Midbrain (tissue), 1 donor: ENCODE measurements at places on chromosomes 11 and 22.

DNA sequence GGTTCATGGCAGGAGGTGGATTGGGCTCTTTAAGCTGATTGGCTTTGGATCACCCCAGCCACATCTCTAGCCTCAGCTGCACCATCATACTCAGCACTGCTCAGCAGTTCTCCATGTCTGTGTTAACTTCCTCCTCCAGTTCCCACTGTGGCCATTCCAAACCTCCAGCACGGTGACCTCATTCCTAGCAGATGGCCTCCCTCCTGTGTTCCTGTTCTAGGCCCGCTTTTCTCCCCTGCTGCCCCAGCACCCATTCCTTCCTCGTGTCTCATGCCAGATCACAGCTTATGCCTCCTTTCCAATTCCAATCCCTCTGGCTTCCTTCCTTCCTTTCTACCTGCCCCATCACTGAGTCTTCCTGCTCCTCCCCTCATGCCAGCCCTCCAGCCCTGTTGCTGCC lies 96.1 kb downstream of the MICAL2 start:
- no peak for DNase-seq

DNA sequence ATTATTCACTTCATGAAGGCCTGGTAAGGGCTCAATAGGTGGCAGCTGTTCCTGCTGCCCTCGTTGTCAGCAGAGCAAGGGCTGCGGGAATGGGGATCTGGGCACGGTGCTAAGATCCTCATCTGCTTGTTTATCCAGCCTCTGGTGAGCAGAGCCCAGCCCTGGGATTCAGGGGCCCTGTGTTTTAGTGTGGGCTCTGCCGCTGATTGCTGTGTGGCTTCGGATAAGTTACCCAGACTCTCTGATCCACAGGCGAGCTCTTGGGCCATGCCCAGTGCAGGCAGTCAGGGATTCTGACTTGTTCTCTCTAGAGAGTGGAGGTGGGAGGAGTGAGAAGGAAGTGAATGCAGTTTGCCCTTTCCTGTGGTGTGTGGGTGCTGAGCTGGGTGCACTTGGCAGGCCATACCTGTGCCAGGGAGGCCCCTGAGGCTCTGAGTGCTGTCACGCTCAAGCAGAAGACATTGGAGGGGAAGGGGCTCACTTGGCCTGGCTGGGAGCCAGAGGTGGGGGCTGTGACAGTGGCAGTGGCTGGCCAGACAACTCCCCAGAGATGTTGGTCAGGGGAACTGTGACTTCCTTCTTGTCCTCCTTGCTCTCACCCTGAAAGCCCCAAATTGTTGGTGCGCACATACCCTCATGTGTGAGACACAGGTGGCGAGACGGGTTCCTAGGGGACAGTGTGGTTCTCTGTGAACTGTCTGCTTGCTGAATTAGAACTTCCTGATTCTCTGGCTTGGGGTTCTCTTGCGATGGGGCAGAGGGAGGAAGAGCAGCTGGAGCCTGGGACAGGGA lies 43.7 kb downstream of the CD82 start:
- no peak for DNase-seq

DNA sequence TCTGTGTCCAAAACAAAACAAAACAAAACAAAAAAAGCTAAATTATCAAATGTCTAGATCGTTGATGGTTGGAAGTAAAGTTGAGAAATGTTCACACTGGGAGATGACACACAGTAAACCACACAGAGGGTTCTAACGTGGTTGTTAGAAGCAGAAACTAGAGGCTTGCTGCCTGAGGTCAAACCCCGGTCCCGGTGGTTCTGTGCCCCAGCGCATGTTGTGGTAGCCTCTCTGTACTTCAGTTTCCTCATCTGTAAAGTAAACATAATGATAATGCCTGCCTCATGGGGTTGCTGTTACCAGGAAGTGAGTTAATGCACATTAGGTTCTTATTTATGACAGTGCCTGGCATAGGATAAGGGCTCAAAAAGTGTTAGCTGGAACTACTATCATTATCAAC lies 33.4 kb downstream of the PPARA start:
- DNase-seq, result no peak

DNA sequence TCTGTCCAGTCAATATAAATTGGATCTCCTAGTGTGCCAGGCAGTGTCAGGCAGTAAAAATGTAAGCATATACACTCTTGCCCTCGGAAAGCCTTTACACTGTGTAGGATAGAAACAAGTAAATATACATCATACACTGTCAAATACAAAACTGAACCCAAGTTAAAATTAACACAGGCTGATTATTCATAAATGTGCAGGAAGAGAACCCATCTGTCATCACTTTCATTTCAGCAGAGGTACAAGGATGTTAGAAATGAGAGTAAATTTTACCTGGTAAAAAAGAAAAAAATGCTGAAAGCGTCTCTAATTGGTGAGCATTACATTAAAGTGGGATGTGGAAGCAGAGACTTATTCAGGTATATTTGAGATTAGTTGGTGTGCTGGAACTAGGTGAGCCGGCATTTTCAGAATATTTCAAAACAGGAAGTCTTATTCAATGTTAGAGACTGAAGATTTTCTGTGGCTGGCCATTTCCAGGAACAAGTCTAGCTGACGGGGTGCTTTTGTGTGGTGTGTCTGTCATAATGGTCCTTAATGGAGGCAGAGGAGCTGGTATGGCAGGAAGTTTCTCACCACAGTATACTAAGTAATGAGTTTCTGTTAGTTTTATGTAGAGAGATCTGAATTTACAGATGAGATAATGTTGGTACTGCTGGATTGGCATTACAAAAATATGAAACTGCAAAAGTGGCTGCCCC lies 192.6 kb downstream of the CASP12 start:
- DNase-seq, result no peak

DNA sequence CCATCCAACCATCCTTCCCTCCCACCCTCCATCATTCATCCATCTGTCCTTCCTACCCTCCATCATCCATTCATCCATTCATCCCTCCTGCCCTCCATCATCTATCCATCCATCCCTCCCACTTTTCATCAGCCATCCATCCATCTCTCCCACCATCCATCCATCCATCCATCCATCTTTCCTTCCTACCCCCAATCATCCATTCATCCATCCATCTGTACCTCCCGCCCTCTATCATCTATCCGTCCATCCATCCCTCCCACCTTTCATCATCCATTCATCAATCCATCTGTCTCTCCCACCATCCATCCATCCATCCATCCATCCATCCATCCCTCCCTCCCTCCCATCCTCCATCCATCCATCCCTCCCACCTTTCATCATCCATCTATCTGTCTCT lies 968.8 kb downstream of the BRD1 start:
- no peak for DNase-seq

DNA sequence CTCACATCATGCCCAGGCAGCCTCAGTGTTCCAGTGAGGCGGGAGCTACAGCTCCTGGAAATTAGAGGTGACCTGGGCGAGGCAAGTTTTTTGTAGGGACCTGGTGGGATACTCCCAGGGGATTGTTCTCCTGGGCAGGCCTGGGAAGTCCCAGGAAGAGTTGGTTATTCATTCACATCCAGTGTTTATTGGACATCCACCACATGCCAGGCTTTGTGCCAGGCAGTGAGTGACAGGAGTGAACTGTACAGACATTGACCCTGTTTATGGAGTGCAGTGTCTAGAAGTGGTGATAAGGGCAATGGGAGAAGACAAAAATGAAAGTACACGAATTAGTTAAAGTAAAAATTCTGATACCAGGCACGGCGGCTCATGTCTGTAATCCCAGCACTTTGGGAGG lies 29.4 kb downstream of the YWHAH start:
- DNase-seq, result no peak

- no peak for DNase-seq
Measured at GRCh38 chr11:36130401-36130800, 158.8 kb downstream of the COMMD9 start.

DNA sequence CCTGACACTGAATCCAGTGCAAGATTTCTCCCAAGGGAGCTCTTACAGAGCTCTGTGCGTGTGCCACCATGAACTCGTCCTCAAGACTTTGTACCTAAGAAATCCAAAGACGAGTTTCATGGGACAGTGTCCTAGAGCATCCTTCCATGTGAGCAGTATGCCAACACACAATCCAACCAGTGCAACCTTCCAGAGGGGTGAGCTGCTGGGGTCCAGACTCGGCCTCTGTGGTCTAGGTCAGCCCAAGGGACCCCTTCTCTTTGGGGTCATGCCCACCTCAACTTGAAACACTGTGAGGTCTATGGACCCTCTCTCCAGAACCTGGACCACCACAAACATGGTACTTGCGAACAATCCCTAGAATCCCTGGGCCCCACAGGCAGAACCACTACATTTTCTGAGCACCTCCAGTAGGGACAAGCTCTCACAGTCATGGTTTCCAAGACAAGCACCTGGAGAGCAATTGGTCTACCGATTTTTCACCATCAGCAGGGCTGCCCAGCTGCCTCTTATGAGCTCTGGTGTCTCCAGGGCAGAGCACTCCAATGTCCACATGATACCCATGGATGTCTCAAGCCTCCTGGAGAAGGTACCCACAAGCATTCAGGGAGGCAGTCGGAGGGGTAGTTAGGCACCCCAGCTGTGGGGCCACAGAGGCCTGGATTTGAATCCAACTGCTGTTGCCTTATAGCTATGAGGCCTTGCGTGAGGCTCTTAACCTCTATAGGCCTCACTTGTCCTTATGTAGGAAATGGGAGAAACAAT lies 7.7 kb downstream of the CHST1 start:
- DNase-seq, result no peak

DNA sequence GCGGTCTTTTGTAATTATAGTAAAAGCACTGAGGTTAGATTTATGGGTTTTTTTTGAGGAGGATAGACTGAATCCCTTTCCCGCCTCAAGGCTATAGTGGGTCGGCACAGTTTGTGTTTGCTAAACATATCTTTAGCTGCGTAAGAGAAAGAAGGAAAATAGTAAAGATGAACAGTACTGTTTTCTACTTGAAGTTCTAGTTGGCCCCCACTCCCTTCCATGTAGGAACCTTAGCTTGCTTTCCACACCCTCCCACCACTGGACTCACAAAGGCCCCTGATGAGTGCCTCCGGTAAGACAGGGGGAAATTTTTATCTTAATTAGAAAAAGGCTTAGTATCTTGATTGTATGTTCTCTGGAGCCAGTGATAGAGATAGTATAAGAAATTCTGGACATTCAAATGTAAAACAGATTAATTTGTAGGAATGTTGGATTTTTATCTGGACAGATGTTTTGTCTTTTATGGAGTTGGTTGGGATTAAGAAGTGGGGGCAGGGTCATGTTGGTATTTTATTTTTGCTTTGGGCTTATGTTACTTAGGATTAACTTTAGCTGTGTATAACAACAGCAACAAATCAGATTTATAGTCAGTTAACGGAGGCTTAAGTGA lies 49.4 kb downstream of the PTPRJ start:
- no peak for DNase-seq

DNA sequence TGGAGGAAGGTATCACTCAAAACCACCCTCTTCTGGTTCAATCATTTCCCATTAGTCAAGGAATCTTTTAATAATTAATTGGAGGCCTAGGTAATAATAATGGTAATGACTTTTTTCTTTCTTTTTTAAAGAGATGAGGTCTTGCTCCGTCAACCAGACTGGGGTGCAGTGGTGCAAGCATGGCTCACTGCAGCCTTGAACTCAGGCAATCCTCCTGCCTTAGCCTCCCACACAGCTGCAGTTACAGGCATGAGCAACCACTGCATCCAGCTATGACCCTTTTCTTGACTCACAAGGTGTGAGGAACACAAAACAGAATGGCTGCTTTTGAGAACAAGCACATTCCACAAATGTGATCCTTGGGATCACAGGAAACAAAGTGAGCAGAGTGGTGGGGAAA lies 3.6 kb downstream of the POLDIP3 start:
- no peak for DNase-seq

GRCh38 chr11:15687342-15687741 lies 572.6 kb downstream of the INSC start:
- no peak for DNase-seq

DNA sequence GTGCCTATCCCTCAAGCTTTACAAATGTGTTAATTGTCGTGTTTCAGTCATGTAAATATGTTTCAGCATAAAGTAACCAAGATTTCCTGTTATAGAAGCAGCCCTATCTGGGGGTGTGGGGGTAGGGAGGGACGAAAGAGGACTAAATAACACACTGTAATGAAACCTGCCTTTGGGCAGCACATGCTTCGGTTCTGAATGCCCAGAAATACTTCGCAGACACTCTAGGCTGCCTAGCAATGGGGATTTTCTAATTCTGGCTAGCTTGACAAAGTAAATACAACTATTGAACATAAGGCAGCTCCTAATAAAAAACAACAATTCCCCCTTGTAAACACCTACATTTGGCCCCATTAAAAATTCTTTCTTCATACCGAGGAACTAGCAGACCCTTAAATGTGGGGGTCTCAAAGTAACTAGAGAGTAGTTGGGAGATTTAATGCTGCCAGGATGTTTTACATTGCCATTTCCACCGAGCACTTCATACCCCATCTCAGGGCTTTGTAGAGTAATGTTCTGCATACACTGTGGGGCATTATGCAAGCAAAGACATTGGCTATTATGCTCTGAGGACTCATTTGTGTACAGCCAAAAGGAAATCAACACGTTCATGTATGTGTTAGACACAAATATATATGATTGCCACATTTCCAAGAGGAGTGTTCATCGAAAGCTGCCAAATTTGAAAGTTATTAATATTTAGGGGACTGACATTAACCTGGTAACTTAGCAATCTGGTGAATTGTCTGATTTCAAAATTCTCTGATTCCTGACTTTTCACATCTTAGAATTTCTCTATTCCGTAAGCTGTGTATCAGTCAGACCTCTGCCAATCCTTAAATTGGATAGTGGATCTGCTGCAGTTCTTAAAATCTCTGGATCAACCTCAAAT lies 42.1 kb downstream of the PAX6 start:
- peak; percentile 28 for DNase-seq

DNA sequence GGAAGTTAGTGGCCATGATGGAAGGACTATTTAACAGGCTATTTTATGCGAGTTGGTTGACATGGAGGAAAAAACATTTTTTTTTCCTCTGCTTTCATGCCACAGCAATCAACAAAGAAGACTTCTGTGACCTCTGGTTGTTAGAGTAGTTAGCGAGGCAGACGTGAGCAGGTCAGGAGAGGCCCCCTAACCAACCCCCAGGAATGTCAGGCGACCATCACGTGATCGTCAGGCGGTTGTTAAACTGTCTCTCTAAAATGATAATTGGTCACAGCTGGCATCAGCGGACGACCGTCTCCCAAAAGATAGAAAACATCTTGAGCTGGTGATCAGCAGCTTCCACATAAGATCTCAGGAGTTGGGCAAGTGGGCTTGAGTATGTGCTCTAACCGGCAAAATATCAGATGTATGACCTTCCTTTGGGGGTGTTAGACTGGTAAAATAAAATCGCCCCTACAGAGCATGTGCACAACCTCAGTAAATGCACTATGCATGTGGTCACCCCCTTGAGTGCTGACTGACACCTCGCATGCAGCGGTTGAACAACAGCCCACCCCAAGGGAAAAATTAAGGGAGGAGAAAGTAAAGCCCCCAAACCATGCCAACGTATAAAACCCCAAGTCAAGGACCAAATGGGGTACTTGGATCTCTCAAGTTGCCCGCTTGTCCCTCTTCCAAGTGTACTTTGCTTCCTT lies 20.9 kb upstream of the NARS2 start:
- DNase-seq, result no peak

GRCh38 chr11:116643521-116643920 lies 129.3 kb downstream of the BUD13 start:
- no peak for DNase-seq

GRCh38 chr11:64044730-64045393 lies 9.1 kb downstream of the FLRT1 start:
- DNase-seq, result peak; percentile 65

GRCh38 chr11:13695886-13696285 lies 27.4 kb downstream of the FAR1 start:
- no peak for DNase-seq
